Hepatocyte (in vitro differentiated cells): ENCODE measurements at places on chromosomes 13 and 19. TPM values are rescaled to one million over a fixed set of nuclear protein-coding genes. Genes with fewer than 3 reads are reported as not detected.
A peak's percentile ranks its signal among the peaks of the same experiment; 100 is the strongest.

ZNF728 gene
- polyA plus RNA-seq, result not detected in 2 replicates

CTU1 gene
- polyA plus RNA-seq, result 12.6 and 15.9 TPM in 2 replicates

UFM1 gene
- polyA plus RNA-seq, result 80.4 and 89.5 TPM in 2 replicates

ZNF880 gene
- 28.7 and 36.9 TPM in 2 replicates for polyA plus RNA-seq

- peaks cover 16% of the 10 kb centered on the region for H3K4me1 ChIP-seq
- H3K27ac ChIP-seq, result peak overlapping the region; percentile 71
- DNase-seq, result peak; percentile 67
Measured at GRCh38 chr19:10565028-10565566, 713 bp downstream of the KRI1 start.

DNA sequence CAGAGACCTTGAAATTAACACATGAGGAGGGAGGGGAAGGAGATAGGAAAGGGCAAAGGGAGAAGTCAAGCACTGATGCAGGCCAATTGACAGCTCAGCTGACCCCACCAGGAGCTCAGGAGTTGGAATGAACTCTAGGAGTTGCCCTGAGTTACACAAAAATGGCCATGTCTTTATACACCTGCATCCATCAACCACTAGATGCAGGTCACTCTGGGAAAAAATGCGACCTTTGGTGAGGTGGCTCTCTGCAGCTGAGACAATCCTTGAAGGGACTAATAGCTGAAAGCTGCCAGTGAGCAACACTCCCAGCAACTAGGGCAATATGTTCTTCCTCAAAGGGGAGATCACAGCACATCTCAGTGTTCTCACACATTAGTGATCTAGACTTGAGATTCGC lies 222.8 kb downstream of the RBM26 start:
- H3K4me3 ChIP-seq, result no peak overlapping the region
- no peak for DNase-seq
- no peaks in the 10 kb centered on the region for H3K27me3 ChIP-seq
- no peak overlapping the region for H3K27ac ChIP-seq
- H3K36me3 ChIP-seq, result no peaks in the 10 kb centered on the region

DNA sequence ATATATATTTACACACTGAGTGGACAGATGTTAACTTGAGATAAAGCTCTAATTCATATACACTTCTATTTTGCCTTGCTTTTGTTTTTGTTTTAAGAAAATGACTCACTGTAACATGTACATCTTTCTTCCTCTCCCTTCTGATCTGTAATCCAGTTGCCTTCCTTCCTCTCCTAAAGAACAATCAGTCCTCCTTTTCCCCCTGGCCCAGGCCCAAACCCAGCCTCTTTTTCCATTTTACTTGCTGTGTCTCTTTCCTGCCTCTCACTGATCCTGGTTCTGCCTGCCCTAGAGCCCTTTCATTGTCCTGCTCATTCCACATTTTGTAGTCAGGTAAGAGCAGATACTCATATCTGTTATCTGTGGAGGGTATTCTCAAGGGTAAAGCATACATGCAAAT lies 50.8 kb downstream of the ZAR1L start:
- H3K36me3 ChIP-seq, result no peaks in the 10 kb centered on the region
- H3K4me1 ChIP-seq, result peaks cover 7% of the 10 kb centered on the region
- H3K4me3 ChIP-seq, result no peak overlapping the region
- DNase-seq, result no peak

GRCh38 chr13:113854238-113855011 lies 9.5 kb downstream of the GAS6 start:
- no peaks in the 10 kb centered on the region for H3K27me3 ChIP-seq
- no peak overlapping the region for H3K4me3 ChIP-seq
- no peaks in the 10 kb centered on the region for H3K36me3 ChIP-seq
- H3K27ac ChIP-seq, result no peak overlapping the region

GRCh38 chr19:16461630-16462051 lies 10.1 kb downstream of the EPS15L1 start:
- H3K27me3 ChIP-seq, result no peaks in the 10 kb centered on the region
- no peak overlapping the region for H3K27ac ChIP-seq
- H3K4me1 ChIP-seq, result peaks cover 28% of the 10 kb centered on the region
- no peaks in the 10 kb centered on the region for H3K36me3 ChIP-seq
- DNase-seq, result no peak

- no peaks in the 10 kb centered on the region for H3K36me3 ChIP-seq
- DNase-seq, result no peak
- no peak overlapping the region for H3K27ac ChIP-seq
- H3K4me1 ChIP-seq, result peaks cover 4% of the 10 kb centered on the region
- no peak overlapping the region for H3K4me3 ChIP-seq
Measured at GRCh38 chr13:31982124-31982523, 49.5 kb upstream of the FRY start.

DNA sequence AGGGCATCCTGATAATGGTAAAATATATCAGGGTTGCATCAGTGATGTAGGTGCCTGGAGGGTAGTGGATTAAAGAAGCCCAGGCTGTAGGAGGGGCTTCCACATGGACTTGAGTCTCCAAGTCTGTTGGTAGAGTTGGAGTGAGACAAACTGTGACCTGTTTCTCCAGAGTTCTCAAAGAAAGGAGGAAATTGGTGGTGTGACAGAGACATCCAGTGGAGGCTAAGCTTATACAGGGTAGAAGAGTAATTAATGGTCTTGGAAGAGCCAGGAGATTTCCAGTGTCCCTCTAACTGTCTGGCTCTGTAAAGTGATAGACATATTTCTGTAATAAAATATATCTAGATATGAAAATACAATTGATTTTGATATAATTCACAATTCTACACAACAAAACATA lies 61.1 kb downstream of the GPC5 start:
- no peak overlapping the region for H3K27ac ChIP-seq
- no peaks in the 10 kb centered on the region for H3K36me3 ChIP-seq
- no peak for DNase-seq
- H3K4me3 ChIP-seq, result no peak overlapping the region
- H3K4me1 ChIP-seq, result no peaks in the 10 kb centered on the region
- no peaks in the 10 kb centered on the region for H3K27me3 ChIP-seq

GRCh38 chr13:106612688-106613087 lies 44.8 kb upstream of the ARGLU1 start:
- peak overlapping the region; percentile 32 for H3K27ac ChIP-seq
- peaks cover 5% of the 10 kb centered on the region for H3K4me1 ChIP-seq
- peak; percentile 75 for DNase-seq
- no peaks in the 10 kb centered on the region for H3K36me3 ChIP-seq
